Tibial nerve (tissue), 4 donors: ENCODE measurements at places on chromosomes 1 and 21. TPM values are rescaled to one million over a fixed set of nuclear protein-coding genes. Genes with fewer than 3 reads are reported as not detected.

DNA sequence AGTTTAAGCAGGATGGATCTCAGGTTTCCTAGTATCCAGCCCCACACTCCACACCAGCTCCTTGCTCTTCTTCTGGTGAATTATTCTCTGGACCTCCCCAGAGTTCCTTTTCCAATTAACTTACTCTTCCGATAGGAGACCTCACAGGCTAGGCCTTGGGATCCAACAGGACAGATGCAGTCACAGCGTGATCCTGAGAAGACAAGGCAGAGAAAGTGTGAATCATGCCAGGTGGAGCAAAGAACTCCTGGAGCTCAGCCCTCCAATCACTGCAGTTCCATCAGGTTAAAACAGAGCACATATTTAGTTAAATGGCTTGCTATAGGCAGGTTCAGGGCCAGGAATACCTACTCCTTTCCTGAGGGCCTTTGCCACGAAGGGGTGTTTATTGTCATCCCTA lies 34.1 kb downstream of the C8B start:
- no peak for DNase-seq

- no peak for DNase-seq
Observed at GRCh38 chr1:24418898-24419628, 3.5 kb downstream of the NIPAL3 start.

DNA sequence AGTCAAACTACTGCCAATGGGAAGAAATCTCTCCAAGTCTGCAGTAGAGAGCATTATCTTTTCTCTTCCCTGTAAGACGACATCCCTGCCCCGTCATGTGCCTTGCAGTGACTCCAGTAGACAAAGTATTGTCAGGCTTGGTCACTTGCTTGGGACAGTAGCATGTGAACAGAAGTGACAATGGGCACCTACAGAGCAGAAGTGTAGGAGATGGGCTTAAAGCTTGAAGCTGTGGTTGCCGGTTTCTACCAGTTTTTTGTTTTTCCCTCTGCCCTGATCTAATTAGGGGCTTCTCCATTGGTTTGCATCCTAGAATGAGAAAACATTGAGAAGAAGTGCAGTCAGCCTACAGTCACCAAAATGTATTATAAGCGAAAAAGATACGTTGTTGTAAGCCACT lies 12.7 kb downstream of the F3 start:
- no peak for DNase-seq

- no peak for DNase-seq
Observed at GRCh38 chr1:17319561-17320350, 11.8 kb downstream of the PADI4 start.

DNA sequence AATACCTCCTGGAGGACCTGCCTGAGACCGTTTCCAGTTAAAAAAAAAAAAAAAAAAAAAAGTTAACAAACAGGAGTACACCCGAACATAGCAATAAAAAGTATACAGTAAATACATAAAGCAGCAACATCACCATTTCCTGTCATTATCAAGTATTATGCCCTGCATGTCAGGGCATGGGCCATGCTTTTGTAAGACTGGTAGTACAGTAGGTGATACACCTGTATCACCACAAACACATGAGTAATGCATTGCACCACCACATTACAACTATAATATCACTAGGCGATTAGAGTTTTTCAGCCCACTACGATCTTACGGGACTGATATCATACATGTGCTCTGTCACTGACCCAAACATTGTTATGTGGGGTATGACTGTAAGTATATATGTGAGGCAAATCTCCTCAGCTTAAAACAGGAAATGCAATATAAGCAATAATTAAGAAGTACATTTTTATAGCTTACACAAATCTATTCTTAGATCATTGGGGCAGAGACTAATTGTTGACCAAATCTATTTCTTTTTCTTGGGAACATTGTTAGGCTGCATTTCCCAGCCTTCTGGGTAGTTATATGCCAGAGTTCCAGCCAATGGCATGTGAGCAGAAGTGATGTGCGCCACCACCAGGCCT lies 98.1 kb downstream of the PLD5 start:
- no peak for DNase-seq

GRCh38 chr21:43623588-43623987 lies 35.7 kb downstream of the HSF2BP start:
- DNase-seq, result no peak

- peak; percentile 84 for DNase-seq
Observed at GRCh38 chr1:203465948-203466347, 9.7 kb upstream of the PRELP start.

DNA sequence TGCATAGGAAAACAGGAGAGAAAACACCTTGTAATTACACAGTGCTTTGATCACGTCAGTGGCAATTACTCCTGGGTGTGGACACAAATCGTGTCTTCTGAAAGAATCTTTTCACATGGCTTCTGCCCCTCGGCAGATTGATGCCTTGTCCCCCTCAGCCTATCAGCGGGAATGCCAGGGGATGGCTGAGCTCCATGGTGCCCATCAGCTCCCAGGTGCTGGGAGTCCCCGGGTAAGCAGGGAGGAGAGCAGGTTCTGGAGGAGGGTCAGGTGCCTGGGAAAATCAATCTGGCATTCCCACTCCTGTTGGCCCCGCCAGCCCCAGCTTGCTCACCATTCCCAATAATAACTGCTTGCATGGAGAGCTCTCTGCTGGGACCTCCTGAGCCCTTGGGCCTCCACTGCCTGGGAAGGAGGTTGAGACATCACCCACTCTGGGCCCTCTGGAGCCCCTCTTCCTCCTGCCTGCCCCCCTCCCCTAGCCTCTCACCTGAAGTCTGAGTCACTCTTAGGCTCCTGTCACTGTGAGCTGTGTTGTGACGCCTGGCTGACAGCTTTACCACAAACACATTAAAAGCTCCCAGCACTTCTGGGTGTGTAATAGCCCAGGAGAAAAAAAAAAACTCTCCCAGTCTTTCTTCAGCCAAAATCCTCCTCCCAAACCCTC lies 4.9 kb downstream of the CAMK2N1 start:
- no peak for DNase-seq

GRCh38 chr1:169949139-169949538 lies 55.4 kb upstream of the SCYL3 start:
- DNase-seq, result no peak

GRCh38 chr1:105368446-105368845 lies 1618.7 kb downstream of the AMY1C start:
- DNase-seq, result no peak

DNA sequence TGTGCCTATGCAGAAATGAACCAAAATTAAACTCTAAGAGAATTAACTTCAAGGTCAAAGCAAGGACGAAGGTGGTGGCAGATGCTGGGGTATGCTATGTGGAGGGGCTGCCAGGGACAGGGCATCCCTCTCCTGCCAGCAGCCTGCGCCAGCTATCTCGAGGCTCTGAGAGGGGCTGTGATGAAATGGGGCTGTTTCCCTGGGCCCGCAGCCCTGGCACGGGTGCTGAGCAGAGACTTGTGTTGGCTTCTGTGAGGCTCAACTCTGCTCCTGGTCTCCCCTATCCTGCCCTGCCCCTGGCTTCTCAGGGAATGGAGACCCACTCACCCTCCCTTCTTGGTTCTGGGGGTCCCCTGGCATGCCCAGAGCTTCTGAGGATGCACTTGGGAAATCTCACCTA lies 41.9 kb upstream of the TIAM1 start:
- no peak for DNase-seq

DNA sequence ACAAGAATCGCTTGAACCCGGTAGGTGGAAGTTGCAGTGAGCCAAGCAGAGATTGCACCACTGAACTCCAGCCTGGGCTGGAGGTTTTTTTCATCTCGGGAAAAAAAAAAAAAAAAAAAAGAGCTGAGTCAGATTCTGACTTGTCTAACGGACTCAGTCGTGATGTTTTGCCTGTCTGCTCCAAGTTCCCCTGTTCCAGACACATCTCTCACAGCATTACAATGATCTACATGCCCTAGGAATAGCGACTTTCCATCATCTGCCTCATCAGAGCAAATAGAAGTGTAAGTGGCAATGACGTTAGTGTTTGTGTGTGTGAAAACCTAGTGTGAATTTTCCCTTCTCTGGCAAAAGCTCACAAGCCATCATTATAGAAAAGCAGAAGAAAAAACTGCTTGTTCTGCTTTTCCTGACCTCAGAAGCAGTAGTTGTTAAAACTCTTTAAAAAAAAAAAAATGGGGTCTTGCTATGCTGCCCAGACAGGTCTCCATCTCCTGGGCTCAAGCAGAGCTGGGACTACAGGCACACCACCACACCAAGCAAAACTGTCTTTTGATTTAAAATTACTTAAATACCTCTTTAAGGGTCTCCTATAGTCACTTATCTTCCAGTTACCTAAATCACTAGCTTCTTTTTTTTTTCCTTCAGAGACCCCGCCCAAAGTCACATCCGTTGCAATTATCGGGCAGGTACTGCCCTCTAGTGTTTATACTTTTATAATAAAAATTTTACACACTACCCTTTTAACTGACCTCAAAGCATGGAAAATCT lies 37.3 kb downstream of the PLEKHO1 start:
- no peak for DNase-seq

GRCh38 chr1:157089789-157090188 lies 9.8 kb downstream of the ETV3L start:
- DNase-seq, result no peak

- DNase-seq, result no peak
Observed at GRCh38 chr1:160284220-160284781, 632 bp downstream of the PEX19 start.

GRCh38 chr1:82836213-82836972 lies 1035.7 kb downstream of the ADGRL2 start:
- DNase-seq, result no peak

GRCh38 chr1:31937300-31938183 lies 626 bp downstream of the PTP4A2 start:
- peak; percentile 51 for DNase-seq

DNA sequence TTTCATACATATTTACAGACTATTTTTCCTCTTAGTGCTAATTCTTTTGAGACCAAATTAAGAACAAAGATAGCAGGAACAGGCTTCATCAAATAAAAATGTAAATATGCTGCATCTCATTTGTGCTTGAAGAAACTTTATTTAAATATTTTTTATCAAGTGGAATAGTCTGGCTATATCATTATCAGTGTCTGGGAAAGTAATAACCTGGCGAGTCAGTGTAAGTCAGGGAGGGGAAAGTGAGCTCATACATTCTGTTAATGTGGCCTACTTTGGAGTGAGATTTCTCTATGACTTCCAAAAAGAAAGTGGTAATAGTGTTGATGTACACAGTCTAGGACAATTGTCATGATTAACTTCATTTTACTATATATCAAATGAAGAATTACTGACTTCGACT lies 1045.1 kb downstream of the ADGRL2 start:
- DNase-seq, result no peak

- no peak for DNase-seq
Observed at GRCh38 chr1:234769284-234769985, 159.5 kb upstream of the IRF2BP2 start.

DNA sequence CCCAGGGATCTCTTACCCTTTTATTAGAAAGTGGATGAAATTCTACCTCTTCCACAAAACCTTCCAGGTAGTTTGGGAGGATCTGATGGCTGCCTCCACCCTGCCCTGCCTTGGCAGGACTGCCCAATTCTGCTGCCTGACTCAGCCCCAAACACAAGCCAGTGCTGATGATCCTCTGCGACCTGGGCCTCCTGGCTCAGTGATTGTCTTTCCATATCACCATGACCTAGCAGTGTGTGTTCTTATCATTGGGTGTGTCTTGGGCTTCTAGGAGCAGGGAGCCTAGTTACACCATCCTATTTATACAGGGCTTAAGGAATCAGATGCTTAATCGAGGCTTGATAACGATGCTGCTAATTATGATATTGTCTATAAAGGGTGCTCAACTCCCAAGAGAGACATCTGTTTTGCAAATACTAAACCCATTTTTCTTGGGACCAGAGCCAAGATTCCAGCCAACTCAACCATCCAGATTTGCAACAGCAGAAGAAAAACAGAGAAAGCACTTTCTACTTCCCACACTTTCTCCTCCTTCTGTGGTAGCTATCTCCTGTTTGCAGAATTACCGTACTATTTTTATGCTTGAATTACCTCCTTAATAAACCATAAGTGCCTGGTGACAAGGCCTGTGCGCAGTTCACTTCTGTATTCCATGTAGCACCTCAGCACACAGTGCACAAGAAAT lies 36.5 kb upstream of the KIF21B start:
- DNase-seq, result no peak

DNA sequence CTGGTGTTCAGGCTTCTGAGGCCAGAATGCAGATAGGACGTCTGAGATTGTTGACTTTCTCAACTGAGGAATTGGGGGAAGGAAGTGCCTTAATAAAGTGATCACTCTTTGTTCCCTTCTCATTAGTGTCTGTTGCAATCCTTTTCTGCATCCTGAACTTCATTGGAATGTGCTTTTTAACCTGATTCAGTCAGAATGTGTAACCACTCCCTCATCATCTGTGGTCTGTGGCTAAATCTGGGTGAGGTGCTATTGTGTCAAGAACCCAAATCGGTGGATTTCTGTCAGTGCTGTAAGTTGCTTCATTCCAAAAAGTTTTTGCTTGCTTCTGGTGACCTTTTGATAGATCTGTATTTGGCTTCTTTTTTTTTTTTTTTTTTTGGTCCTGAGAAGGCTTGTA lies 38.2 kb downstream of the ARID1A start:
- no peak for DNase-seq

DNA sequence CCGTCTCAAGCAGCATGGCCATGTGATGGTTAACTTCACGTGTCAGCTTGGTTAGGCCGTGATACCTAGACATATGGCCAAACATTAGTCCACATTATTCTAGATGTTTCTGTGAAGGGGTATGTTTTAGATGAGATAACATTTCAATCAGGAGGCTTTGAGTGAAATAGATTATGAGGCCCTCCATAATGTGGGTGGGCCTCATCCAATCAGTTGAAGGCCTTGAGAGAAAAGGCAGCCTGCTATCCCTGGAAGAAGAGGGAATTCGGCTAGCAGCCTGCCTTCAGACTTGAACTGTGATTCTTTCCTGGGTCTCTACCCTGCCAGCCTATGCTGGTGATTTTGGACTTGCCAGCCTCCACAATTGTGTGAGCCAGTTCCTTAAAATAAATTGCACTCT lies 90.1 kb downstream of the ZSCAN20 start:
- no peak for DNase-seq

- no peak for DNase-seq
Observed at GRCh38 chr1:109963864-109964263, 20.7 kb upstream of the AHCYL1 start.

- no peak for DNase-seq
Observed at GRCh38 chr1:179303200-179303785, 9.7 kb downstream of the SOAT1 start.

The AGBL4 gene
- not detected for total RNA-seq

The TIE1 gene
- 72.5 TPM for total RNA-seq

The TNNI3K gene
- 2.2 TPM for total RNA-seq

The EXO5 gene
- 4.5 TPM for total RNA-seq

The LCE3D gene
- total RNA-seq, result not detected

The RBM11 gene
- total RNA-seq, result 8.8 TPM

The SRM gene
- 73.0 TPM for total RNA-seq

The MPL gene
- 1.7 TPM for total RNA-seq

The MASP2 gene
- total RNA-seq, result not detected

The LGALS8 gene
- total RNA-seq, result 93.3 TPM
